Activated T-helper 17 cell treated with anti-CD3 and anti-CD28 coated beads, Interleukin-2, amount 50 U/mL, for 72 hours (primary cell): ENCODE measurements at places on chromosomes 3 and 15.
A peak's percentile ranks its signal among the peaks of the same experiment; 100 is the strongest.

- no peak for ATAC-seq
Observed at GRCh38 chr3:30448450-30449289, 157.7 kb upstream of the TGFBR2 start.

DNA sequence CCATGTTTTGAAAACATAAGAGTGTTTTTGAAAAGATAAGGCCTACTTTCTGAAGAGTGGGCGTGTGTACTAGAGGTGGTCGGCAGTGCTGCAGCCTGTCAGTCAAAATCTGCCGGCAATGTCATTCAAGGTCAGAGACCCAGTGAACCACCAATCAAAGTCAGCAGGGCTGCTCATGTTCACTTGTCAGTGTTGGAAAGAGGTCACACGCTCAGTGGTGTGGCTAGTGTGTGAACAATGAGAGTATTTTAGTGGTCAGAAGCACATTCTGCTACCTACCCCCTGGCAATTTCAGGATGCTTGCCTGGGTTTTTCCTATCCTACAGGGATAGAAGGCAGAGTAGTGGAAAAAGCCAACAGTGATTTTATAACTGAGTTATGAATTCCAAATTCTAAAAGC lies 278.5 kb upstream of the ONECUT1 start:
- ATAC-seq, result no peak

DNA sequence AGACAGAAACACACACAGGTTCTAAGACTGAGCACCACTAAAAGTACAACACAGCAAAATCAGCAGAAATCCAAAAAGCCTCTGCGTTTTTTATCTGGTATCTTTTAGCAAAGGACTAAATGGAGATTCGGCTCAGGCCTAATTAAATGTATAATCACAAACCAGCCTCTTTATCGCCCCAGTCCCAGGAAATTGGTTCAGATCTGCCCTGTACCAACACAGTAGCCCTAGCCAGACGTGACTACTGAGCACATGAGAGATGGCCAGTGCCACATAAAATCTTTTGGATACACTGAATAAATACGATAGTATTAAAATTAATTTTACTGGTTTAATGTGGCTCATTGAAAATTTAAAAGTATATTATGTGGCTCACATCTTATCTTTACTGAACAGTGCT lies 19.7 kb downstream of the TBC1D2B start:
- no peak for ATAC-seq

DNA sequence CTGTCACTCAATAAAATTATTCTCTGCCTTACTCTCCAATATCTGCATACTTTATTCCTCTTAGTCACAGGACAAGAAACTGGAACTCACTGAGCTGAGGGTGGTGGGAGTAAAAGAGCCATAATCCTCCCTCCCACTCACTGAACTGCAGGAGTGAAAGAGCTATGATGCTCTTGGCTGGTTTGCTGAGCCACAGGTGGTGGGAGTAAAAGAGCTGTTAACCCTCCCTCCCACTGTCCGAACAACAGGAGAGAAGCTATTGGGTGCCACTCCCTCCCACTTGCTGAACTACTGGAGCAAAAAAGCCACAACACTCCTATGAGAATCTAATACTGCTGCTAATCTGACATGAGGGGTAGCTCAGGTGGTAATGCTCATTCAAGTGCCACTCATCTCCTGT lies 391.0 kb downstream of the NSUN3 start:
- no peak for ATAC-seq

- ATAC-seq, result no peak
Observed at GRCh38 chr3:157592769-157593168, 89.6 kb upstream of the VEPH1 start.

GRCh38 chr15:41925086-41925608 lies 31.3 kb upstream of the SPTBN5 start:
- ATAC-seq, result no peak

- no peak for ATAC-seq
Observed at GRCh38 chr3:112875561-112875960, 28.9 kb upstream of the CD200R1L start.

GRCh38 chr15:67066959-67067853 lies 1.8 kb downstream of the SMAD3 start:
- ATAC-seq, result no peak

DNA sequence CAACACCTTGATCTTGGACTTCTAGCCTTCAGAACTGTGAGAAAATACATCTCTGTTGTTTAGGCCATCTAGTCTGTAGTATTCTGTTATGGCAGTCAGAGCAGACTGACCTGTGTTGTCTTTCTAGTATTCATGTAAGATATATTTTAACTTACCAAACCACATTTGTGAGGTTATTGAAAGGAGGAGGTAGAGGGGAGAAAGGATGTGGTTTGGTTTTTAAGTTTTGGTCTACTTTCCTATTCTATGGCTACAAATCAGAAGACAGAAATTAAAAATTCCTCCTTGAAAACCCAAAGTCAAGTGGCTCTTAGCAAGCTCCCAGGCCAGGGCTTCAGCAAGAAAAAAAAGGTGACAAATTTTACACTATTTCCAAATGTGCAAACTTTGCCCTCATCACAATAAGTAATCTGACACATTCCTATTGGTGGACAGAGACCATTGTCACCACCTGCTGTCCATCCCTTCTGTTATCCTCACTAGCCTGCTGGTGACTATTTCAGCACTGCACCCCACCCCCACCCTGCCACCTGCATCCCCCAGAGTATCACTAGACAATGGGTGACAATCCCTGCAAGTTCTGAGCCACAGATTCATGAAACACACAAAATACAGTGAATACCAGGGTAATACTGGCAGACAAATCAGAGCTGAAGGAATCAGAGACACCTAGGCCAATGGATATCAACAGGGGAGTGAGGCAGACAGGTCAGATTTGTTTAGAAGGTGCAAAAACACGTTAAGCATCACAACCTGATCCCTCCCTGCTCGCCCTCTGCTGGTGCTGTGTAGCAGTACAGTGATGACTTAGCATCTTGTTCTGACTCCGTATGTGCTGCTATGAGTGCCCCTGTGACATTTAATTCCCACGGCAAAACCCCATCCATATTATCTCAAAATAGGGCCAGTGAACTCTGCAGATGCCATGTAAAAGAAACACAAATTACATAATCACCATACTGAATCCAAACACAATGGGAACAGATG lies 79.0 kb upstream of the DCLK3 start:
- peak; percentile 90 for ATAC-seq

GRCh38 chr15:41885321-41885720 lies 8.5 kb downstream of the SPTBN5 start:
- ATAC-seq, result no peak

GRCh38 chr3:138325990-138326389 lies 3.7 kb downstream of the NME9 start:
- no peak for ATAC-seq

- no peak for ATAC-seq
Observed at GRCh38 chr3:194053136-194053535, 82.8 kb upstream of the HES1 start.

DNA sequence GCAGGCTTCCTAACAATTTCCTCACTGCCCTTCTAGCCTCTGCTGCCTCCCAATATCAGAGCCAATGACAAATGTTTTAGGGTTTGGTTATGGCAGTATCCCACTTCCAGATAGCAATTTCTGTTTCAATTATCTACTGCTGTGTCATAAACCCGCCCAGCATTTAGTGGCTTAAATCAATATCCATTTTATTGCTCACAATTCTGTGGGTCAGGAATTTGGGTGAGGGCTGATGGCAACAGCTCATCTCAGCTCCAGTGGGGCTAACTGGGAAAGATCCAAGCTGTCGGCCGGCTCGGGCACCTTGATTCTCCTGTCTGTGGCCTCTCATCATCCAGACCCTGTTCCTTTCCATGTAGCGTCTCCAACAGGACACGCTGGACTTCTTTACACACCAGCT lies 85.3 kb upstream of the GOLGA8J start:
- no peak for ATAC-seq

DNA sequence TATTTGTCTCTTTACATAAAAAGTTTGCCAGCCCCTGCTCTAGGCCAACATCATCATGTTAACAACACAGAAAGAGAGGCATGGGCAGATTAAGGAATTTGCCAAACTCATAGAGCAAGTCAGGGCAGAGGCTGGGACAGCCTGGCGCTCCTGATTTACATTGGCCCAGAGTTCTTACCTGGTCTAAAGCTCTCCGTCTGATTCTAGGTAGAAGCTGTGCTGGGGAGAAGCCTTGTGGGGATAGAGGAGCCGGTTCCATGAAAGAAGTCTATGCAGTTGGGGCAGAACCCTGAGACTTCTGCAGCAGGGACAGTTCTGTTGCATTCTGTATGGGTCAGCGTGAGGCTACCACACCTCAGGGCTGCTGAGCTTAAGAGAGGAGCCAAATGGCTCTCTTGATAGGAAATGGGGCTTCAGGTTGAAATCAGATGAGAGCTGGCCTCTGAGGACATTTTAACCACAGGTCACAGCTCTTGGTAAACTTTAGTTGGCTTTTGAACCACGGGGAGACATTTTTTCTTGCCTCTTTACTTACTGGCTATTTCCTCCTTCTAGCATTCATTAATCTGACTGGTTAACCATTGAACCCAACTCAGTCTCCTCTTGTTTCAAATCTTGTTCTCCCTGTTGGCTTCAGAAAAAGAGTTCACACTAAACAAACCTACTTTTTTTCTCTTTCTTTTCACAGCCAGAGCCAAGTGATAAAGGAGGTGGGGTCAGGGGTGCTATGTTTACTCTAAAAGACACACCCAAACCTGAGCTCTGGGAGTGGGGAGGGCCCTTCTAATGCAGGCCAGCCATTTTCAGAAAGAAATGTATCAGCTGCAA lies 250.7 kb downstream of the OPA1 start:
- no peak for ATAC-seq
